ENCODE measurements at places on chromosomes 12 and 14.

DNA sequence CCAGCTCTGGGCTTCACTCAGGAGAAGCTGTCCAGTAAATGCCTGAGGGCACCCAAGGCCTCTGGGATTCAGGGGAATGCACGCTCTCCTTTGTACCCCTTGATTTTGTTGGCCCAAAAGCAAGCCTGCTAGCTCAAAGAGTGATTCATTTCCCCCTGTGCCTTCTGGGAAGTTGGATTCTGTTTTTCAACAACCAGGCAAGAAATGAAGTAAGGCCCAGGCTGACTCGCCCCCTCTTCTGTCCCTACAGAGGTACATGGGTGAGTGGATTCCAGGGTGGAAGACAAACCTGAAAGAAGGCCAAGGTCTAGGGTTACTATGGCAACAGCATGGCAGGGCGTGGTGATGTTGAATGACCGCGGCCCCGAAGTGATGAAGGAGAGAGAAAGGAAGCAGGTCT lies 9.3 kb upstream of the SERPINA5 start:
- no peak for DNase-seq

DNA sequence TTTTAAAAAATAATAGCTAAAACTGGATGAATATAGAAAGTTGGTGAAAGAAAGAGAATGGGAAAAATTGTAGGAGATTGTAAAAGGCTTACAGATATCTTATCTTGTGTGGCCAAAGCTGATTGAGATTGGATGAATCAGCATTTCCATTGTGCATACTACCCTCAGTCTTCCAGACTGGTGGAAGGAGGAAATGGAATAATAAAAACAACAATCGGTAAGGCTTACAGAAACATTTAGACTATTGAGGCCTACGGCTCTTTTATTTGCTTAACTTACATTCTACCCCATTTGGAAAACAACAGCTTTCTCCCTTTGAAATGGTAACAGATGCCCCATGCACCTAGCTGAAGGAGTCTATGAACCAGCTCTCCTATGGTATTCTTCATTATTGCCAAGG lies 129.8 kb downstream of the PTPRB start:
- DNase-seq: no peak

- no peak for DNase-seq
These were observed 86.1 kb downstream of the NCOR2 start for GRCh38 chr12:124481257-124481750.

DNA sequence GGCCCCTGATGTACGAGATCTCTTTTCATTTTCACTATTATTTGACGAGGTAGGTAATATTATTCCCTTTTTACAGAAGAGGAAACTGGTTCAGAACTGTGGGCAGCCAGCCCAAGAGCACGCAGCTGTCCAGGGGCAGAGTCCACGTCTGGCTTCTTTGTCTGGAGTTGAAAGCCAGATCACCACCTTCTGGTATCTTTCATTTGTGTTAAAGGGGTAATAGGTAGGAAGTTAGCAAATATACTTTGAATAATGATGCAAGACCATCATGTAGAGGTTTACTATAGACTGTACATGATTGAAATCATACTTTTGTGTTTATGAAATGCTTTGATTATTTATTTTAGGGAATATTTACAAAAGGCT lies 144.1 kb upstream of the AMIGO2 start:
- no peak for DNase-seq

- no peak for DNase-seq
These were observed 45.3 kb upstream of the NAA30 start for GRCh38 chr14:57345106-57345505.

DNA sequence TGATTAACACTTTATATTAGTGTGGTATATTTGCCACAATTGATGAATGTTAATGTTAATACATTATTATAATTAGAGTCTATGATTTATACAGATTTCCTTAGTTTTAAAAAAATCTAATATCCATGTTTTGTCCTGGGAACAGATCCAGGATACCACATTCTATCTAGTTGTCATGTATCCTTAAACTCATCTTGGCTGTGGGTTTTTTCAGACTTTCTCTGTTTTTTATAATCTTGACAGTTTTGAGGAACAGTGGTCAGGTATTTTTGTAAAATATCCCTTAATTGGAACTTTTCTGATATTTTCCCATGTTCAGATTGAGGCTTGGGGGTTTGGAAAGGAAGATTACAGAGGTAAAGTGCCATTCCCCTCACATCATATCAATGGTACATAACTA lies 104.1 kb downstream of the LMNTD1 start:
- DNase-seq: no peak

DNA sequence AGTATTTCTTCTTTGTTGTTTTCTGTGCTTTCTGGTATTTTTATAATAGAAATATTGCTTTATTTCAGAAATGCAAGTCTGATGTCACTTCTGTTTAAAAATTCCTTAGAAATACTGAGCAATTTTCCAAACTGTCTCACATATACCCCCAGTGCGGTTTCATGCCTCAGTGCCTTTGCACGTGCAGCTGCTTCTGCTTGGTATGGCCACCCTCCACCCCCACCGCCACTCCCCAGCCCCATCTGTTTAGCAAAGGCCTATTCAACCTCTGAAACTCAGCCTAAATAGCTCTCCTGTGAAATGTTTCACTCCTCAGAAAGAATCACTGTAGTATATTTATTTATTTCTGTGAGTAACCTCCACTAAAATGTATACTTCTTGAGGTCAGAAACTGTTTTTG lies 52.3 kb downstream of the PPM1H start:
- no peak for DNase-seq
